ENCODE measurements at places on chromosomes 6 and 20.

GRCh38 chr6:105836379-105836778, 249.8 kb upstream of the PRDM1 start:
- no peak for DNase-seq

GRCh38 chr6:15148356-15148946, 97.4 kb upstream of the JARID2 start:
- DNase-seq: no peak

- no peak for DNase-seq
These were observed 421.2 kb upstream of the HTR1E start for GRCh38 chr6:86516087-86516486.

GRCh38 chr6:29941016-29941415, 1.3 kb upstream of the HLA-A start:
- no peak for DNase-seq

DNA sequence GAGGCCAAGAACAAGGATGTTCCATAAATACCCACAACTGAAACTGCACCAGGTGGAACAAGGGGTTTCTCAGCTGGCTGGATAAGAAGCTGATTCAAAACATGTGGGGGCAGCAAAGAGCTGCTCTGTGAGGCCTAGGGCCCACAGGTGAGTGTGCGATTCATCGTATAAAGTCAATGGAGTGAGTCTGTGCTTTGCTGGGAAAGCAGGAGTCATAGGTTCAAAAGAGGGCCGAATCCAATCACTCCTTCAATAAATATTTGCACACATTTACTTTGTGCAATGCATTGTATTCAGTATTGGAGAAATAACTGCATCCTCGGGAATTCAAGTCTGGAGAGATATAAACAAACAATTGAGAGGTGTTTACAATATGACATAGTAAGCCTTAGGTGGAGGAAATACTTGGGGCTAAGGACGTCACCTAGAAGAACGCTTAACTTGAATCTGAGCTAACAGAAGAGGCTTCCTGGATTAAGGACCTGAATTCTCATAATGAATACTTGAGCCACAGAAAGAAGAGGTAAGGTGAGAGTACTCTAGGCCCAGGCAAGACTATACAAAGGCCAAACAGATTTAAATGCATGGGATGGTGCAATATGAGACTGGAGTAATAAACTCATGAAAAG, 83.7 kb upstream of the TMEM30A start:
- DNase-seq: peak; percentile 25

DNA sequence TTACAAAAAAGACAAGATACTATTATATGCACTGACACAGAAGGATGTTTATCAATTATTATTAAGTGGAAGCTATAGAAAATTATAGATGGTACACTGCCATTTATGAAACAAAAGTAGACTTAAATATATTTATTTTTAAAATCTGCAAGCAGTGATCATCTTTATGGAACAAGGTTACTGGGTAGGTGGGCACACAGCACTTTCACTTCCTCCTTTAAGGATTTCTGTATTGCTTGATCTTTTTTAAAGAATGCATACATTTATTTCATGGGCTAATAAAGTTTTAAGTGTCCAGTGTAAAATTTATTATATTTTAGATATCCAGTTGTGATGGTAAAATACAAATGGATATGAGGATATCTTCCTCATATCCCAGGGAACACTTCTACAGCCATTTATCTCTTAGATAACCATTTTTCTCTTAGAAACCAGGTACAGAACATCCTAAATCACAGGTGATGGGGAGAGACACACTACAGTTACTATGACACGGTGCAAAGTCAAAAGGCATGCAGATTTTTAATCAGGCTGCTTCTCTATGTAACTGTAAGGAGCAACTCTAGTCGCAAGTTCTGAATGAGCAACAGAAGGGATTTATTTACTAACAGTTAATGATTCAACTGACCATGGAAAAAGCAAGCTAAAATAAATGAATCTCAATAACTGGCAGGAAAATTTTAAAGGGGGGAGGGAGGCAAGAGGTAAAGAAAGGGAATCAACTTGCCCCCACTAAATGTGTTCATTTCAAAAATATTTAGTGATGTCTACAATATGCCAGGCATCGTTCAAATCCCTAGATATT, 2.2 kb downstream of the FBXL4 start:
- DNase-seq: no peak

GRCh38 chr20:46268662-46269061, 39.6 kb downstream of the CDH22 start:
- DNase-seq: no peak

- no peak for DNase-seq
These were observed 32.3 kb upstream of the CD83 start for GRCh38 chr6:14085176-14085787.

GRCh38 chr6:6810727-6811126, 222.2 kb downstream of the LY86 start:
- DNase-seq: no peak

DNA sequence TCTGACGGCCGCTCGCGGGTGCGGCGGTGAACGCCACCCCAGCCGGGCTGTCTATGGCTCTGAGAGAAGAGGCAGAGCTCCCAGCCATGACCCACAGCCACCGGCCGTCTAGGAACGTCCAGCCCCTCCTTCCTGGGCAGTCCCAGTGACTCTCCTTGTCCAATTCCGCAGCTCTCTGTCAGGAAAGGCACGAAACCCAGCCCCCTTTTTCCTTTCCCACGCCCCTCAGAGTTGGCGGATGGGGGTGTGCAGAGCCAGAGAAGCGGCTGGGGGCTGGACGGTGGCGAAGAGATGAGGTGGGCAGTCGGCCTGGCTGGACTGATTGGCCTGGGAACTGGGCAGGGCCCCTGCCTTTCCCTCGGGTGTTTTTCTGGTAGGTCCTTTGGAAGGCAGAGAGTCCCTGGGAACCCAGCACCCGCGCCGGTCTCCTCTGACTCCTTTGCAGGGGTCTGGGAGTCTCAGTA, 1.5 kb downstream of the EBF4 start:
- no peak for DNase-seq

GRCh38 chr6:4794140-4794707, 18.0 kb downstream of the CDYL start:
- DNase-seq: no peak

DNA sequence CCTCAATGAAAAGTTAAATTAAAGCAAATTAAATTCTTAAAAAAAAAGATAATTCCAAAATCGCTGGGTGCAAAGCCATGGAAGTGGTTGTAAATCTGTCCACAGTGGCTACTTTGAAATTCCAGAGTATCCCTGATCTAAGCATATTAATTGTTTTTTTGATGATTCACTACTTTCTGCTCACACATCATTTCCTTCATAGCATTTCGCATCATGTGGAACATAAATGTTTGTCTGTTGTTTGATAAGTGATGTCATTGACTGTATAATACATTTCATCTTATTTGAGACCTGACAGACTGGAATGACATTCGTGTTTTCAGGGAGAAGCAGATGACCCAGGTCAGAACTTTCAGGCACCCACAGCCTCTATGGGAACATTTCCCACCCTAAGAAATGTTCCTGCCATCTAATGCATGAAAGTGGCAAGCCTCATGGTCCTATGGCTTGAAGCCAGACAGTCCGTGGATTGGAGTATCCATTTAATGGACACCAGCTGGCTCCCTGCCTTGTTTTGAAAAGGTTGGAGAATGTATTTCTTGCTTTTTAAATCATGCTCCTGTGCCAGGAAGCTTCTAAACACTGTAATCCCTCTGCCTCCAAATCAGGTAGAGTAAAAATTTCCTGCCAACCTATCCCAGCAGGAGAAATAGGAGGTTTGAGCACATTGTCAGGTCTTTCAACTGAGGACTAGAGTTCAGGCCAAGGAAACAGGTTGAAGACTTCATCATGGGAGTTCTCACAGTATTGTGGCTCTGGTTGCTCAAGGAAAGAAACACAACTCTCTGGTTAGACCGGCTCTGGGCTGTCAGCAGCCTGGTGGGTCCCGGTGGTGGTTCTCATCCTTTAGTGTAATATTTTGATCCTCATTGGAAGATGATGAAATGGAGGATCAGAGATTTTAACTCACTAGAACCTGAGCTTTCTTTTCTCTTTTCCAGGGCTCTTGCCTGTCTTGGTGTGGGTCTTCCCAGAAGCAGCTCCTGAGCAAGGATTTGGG, 157.9 kb downstream of the SLC24A3 start:
- no peak for DNase-seq

- DNase-seq: no peak
These were observed 183.4 kb downstream of the WDR27 start for GRCh38 chr6:169518451-169518850.

DNA sequence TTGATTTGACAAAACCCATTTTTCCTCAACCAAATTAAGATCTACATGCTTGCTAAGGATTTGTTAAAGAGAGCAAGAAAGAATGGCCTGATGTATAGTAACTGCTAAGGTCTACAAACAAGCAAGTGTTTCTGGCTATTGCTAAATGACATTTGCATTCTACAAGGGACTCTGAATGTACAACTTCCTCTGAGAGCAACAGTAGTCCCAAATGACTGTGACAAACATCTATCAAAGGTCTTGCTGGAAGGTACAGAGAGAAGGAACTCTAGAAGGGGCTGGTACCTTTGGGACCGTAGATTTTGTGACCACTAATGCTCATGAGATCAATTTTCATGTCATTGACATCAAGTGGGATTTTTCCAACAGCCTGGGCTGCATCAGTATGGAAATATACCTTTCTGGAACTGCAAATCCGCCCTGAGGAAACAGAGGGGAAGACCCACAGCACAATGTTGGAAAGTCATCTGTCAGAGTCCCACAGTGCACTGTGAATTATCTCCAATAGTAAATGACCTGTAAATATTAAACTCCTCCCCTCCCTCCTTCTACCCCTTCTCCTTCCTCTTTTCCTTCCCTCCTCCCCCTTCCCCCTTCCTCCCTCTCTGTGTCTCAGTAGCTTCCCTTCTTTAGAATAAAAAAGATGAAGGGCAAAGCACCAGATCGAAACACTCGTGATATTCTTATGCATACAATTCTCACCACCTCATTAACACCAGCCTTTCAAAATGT, 15.9 kb upstream of the CPNE1 start:
- no peak for DNase-seq

DNA sequence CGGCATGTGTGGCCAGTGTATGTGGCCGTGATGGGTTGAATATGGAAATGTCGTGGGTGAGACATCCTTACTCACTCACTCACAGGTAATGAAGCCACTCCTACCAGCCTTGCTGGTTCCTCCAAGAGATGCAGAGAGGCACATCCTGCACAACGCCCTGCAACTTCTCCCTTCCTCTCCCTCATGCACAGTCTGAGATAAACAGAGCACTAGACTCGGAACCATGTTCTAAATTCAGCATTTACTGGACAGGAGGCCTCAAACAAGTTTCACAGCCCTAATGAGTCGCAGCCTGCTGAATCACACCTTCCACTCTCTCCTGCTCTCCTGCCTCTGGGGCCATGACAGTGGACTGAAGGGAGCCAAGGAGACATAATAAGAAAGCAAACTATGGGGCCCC, 91.2 kb downstream of the ISM1 start:
- no peak for DNase-seq

DNA sequence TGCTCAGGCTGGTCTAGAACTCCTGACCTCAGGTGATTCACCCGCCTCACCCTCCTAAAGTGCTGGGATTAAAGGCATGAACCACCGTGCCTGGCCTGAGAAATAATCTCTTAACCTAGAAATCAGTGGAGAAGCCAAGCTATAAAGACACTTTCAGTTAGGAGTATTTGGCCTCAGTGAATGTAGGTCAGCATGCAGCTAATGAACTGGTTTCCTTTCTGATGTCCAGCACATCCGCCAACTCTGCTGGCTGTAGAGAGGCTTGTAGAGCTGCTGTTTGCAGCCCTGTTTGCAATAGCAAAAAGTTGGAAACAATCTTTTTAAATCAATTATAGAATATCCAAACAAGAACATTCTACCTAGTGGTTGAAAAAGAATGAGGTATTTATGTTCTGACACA, 42.4 kb upstream of the ELOVL5 start:
- peak; percentile 15 for DNase-seq

- DNase-seq: no peak
These were observed 107.7 kb upstream of the FOXC1 start for GRCh38 chr6:1502041-1502440.

DNA sequence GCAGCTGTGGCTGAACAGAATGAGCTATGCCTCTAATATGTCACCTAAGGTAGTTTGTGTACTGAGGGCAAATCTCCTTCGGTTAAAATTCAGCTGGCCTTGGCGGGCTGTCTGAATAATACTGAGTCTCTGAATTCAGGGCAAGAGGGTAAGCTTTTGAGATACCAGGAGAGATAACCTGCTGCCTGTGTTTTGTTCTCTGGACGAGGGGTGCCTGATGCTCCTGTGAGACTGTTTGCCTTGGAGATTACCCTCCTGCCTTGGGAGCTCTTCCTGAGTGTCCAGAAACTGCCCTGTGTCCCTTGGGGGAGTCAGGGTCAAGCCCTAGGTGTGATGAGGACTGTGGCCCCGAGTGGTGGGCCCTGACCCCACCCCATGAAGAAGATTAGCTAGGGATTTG, 282.9 kb downstream of the KIF16B start:
- DNase-seq: no peak

DNA sequence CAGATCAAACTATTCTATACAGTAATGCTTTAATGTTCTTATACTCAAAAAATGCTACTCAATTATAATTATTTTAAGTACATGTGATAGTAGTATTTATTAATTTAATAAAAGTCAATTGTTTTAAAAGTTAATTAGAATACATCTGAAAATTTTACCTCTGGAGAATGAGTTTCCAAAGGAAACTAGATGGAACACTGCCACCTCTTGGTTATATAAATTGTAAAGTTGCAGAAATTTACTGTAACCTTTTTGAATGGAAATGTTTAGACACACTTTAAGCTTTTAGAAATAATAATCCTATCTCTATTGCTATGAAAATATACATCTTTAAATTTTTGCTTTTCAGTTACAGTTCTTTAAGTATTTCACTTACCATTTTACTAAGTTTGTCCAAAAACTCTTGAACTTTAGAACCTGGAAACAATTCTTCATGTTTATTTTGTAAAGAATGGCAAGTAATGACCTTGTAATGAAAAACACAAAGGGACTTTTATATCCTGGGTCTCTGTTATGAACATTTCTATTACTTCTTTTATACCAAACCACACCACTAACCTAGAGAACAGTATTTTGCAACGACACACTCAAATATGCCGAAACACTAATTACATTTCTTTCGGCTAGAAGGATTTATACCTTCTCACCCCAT, 10.9 kb upstream of the BMP5 start:
- DNase-seq: peak; percentile 63

- DNase-seq: no peak
These were observed 225.5 kb upstream of the ECI2 start for GRCh38 chr6:4360920-4361319.

- no peak for DNase-seq
These were observed 5.0 kb downstream of the ASIP start for GRCh38 chr20:34246126-34246626.

- no peak for DNase-seq
These were observed 28.0 kb upstream of the ADGRF5 start for GRCh38 chr6:46949632-46950280.

DNA sequence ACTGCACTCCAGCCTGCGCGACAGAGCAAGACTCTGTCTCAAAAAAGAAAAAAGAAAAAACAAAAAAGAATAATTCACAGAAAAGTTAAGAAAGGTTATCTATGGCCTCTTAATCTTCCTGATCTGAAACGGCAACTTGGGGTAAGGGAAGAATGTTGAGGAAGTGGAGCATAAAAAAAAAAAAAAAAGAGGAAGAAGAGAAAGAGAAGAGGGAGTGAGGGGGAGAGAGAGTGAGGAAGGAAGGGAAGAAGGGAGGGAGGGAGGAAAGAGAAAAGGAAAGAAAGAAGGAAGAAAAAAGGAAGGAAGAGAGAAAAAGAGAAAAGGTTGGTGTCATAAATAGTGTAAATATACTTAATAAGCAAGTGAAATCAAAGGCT, 68.9 kb upstream of the NCOA3 start:
- no peak for DNase-seq

- DNase-seq: no peak
These were observed 381.6 kb downstream of the GJA1 start for GRCh38 chr6:121816906-121817540.

- no peak for DNase-seq
These were observed 160.3 kb upstream of the ZNF217 start for GRCh38 chr20:53753880-53754459.
